Dermis microvascular lymphatic vessel endothelial cell (primary cell): ENCODE measurements at places on chromosomes 2 and 18. TPM values are rescaled to one million over a fixed set of nuclear protein-coding genes. Genes with fewer than 3 reads are reported as not detected.

- no peak for DNase-seq
Measured at GRCh38 chr18:274313-274712, 6.5 kb upstream of the THOC1 start.

DNA sequence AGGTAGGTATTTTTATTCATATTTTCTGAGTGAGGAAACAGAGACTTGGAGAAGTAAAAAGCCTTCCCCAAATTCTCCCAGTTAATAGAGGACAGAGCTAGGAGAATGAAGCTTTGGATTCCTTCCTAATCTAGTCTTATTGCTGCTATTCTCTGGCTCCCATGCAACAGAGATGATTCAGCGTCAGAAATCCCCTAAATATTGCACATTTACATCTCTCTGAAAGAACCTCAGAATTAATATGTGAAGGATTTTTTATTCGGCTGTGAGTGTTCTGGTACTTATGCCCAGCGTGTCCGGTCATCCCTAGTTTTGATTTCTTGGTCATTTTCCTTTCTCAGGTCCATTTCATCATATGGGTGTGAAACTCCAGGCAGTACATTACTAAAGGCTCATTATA, 91.2 kb upstream of the SESTD1 start:
- no peak for DNase-seq

DNA sequence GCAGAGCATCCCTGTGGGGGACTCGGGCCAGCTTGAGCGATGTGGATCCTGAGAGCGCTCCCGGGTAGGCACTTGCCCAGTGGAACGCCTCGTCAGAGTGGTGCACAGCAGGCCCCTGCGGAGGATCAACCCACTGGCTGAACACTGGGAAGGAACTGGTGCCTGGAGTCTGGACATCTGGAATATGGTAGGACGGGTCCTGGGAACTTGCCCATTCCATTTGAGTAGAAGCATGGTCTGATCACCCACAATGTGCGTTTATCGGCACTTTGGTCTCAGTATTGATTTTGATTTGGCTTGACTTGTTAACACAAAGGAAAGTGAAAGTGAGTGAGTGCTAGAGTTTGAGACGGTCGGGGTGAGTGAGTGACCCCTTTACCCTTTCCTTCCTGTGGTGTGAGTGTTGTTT, 1336.2 kb upstream of the CHAC2 start:
- no peak for DNase-seq

- DNase-seq: peak; percentile 51
Measured at GRCh38 chr2:46073540-46074046, 223.6 kb upstream of the EPAS1 start.

DNA sequence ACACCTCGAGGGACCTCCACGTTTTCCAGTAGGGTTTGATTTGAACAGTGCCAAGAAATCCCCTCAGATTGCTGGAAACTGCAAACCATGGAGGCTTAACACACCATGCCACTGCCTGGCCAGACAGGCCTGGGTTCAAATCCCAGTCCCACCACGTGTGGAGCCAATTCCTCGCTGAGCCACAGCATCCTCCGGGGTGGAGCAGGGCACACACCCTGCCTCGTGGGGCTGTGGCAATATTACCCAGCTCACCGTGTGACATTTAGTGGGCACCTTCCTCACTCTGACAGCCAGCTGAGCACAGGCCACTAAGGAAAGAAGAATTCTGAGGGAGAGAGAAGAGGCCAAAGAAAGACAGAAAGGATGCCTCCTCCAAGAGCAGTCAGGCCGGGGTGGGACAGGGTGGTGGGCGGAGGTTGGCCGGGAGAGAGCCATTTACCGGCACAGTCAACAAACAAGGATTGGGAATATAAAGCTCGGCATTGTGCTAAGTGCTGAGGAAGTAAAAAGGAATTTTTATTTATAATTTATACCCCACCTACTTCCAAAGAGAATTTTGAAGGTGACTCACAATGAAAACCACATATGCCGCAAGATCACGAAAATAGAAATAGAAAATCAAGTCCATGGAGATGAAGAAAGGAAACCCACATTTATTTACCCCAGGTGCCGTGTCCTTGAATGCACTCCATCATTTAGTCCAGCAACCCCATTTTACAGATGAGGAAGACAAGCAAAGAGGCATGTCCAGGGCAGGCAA, 111.5 kb downstream of the MCFD2 start:
- DNase-seq: peak; percentile 20

- no peak for DNase-seq
Measured at GRCh38 chr18:46397174-46397573, 259.8 kb downstream of the LOXHD1 start.

GRCh38 chr18:67417864-67418523, 98.5 kb downstream of the DSEL start:
- peak; percentile 37 for DNase-seq

GRCh38 chr2:214960677-214961076, 151.2 kb upstream of the BARD1 start:
- DNase-seq: no peak

DNA sequence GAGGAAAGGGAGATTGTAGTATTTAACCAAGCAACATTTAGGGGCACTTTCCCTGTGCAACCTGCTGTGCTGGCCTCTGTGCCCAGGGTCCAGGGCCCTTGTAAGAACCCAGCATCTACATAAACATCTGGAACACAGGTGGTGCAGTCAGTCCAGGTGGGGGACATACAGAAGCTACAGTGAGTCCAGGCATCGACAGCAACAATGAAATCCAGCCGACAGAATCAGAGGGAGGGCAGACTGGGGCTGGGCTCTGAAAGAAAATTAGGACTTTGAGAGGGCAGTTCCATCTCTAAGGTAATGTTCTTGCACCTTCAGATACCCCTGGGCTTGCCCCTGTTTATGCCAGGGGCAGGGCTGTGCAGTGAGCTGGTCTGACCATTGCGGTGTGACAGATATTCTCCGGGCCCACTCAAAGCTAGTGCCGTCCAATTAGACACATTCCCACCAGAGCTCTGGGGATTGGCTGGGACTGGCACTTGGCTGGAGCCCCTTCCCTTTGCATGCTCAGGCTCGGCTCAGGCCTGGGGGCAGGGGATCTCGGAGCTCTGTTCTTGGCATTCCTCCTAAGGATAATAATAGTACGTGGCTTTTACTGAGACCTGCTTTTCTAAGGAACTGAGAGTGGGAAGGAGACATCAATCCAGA, 5.4 kb downstream of the LBH start:
- no peak for DNase-seq

MYO3B gene
- under 0.01 TPM in 1 of 2 replicates, not detected in the other for total RNA-seq

C2orf74 gene
- total RNA-seq: 3.2 and 5.9 TPM in 2 replicates

IL36G gene
- total RNA-seq: not detected in 2 replicates
